ENCODE measurements at places on chromosomes 13 and 19.

DNA sequence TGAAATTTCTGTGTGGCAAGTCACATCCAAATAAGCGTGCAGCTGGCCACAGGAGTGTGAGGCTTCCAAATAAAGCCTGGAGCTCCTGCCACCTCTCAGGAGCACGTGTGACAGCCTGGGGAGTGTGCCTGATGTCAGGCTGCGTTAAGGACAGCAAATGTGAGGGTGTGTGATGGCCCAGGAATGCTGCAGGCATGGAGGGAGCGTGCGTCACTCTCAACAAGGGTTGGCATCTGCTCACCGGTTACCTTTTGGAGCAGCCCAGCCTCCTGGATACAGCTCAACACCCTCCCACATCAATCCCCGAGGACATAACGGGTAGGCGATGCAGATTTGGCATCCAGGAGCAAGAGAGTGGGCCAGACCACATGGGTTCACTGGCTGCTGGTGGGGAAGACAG is 19.0 kb downstream of the NUMBL start:
- no peak for DNase-seq

- no peak for DNase-seq
Observed at GRCh38 chr19:33569821-33570220, 48.2 kb upstream of the PEPD start.

DNA sequence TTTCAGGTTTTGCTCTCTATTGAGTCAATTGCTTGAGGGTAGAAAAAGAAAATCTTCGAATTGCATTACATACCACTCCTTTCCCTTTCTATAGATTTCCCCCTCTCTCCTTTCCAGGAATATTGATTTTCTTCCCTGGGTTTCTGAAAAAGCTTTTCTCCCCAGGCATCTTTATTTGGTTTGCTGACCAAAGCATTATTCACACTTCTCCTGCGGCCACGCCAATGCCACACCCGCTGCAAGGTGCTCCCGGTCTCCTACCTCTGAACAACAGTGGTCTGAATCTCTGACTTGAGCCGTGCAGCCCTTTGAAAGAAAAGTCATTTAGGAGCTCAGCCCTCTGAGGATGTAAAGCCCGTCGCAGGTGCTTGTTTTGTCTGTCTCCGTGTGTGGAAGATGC is 350.9 kb upstream of the TMTC4 start:
- no peak for DNase-seq

- no peak for DNase-seq
Observed at GRCh38 chr13:99155821-99156220, 44.8 kb upstream of the UBAC2 start.

- no peak for DNase-seq
Observed at GRCh38 chr19:11418549-11419506, at the start of gene RGL3. RGL3 (minus strand) TSS chr19:11419314; CDS start chr19:11419278, 36 bp downstream.

DNA sequence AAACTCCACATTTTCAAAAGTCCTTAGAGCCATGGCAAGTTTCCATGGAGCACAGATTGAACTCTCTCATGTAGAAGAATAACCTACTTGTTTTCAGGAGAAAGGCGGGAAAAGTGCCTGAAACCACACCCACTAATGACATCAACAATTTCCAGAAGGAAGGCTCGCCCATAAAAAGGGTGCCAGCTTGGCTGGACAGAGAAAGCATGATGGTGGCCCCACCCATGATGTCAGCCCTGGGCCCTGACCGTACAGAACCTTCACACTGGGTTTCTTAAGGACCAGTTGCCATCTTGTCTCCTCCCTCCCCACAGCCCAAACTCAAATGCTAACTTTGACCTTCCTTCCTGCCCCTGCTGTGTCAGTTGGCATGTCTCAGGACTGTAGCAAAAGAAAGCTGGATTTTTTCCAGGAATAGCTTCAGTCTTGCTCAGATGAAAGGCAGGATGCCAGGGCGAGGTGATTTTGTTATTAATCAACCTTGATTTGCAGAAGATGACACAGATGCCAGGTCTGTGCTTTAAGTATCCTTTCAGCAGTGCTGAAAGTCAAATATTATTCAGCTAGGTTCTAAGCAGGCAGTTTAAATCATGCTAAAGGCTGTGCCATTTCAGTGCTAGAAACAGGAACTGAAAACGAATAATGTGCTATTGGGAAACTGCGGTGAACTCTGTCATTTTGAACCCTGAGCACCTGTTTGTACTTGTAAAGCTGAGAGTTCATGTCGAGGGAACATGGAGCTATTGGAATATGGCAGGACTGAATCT is 89.5 kb upstream of the RFC3 start:
- DNase-seq, result no peak

DNA sequence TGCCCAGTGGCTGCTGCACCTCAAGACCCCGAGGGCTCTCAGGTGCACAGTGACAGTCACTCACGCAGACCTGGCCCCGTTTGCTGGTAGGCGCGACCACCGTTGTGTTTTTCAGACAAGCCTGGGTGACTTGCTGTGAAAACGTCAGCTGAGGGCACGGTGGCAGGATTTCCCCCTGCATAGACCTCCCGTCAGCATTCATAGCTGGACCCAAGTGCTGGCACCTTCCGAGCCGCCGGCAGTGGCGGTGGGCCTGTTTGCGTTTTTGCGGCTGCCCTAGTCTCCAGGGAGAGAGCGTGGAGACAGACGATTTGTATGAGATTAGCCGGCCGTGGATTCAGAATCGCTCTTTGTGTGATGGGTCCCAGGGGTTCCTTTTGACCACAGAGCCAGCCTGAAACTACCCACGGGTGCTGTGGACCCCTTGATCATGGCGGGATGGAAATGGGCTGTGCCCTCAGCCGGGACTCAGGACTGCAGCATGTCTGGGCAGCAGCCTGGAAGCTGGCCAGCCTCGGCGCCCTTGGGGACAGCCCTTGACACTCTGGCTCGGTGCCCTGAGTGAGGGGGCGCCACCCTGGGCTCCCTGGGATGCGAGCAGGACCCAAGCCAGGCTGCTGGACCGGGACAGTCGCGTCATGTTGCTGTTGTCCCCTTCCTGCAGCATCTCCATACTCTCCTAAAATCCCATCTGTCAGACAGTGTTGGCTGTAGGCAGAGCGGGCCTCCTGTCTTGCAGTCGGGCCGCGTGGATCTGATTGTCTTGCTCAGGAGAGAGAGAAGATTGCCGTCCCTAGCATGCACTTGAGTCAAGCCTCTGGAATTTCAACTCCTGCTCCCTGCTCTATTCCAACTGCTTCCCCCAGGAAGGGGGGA is 8.6 kb downstream of the KDM4B start:
- no peak for DNase-seq

DNA sequence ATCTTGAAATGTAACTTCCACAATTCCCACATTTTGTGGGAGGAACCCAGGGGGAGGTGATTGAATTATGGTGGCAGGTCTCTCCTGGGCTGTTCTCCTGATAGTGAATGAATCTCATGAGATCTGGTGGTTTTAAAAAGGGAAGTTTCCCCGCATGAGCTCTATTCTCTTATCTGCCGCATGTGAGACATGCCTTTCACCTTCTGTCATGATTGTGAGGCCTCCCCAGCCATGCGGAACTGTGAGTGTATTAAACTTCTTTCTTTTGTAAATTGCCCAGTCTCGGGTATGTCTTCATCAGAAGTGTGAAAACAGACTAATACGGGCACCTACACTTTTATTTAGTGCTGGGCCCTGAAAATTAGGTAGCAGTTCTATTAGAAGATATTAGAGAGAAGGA is 45.8 kb downstream of the TNFSF13B start:
- DNase-seq, result no peak

- no peak for DNase-seq
Observed at GRCh38 chr19:56983171-56983570, 136.6 kb upstream of the USP29 start.

- DNase-seq, result no peak
Observed at GRCh38 chr13:46178143-46178542, 3.8 kb downstream of the LCP1 start.

- no peak for DNase-seq
Observed at GRCh38 chr13:75687150-75687763, 51.1 kb downstream of the LMO7 start.

DNA sequence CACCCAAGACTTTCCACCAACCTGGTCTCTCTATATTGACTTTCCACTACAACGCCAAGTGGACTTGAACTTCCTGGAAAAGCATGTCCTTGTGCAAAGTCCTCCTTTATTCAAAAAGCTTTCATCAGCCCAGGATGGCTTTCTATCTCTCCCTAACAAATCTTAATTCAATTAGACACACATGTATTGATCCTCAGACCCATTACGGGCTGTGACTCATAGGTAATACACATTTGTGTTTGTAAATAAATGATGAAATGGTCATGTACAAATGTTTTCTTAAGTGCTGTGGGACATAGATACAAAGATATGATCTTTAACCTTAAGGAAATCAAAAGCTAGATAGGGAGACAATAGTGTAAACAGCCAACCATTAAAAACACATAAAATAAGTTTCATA is 1189.7 kb downstream of the EFNB2 start:
- no peak for DNase-seq

DNA sequence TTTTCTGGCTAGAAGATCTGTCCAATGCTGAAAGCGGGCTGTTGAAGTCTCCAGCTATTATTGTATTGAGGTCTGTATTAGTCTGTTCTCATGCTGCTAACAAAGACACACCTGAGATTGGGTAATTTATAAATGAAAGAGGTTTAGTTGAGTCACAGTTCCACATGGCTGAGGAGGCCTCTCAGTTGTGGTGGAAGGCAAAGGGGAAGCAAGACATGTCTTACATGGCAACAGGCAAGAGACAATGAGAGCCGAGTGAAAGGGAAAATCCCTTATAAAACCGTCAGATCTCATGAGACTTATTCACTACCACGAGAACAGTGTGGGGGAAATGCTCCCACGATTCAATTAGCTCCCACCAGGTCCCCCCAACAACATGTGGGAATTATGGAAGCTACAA is 980.4 kb downstream of the SLITRK5 start:
- DNase-seq, result no peak

DNA sequence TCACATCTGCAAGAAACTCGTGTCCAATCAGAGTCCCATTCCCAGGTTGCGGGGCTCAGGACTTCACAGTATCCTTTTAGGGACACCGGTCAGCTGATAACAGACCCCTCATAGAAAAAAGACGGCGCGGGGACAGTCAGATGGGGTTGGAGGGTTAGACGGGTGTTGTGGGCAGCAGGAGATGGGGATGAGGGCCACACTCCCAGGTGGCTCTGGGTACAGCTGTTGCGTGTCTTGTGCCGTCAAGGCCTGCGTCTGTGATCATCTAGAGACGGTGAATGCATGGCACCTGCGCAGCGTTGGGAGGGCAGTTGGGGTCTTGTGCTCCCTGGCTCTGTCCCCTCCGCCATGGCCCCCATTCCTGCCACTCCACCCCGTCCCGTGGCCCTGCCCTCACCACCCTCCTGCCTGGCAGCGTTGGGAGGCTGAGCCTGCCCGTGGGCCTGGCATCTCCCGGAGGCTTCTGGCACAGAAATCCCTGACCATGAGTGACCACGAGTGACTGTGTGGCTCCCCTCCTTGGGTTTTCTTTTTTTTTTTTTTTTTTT is 14.0 kb upstream of the TEKTIP1 start:
- DNase-seq, result no peak

- DNase-seq, result no peak
Observed at GRCh38 chr13:113158946-113159345, 498 bp downstream of the PROZ start.

DNA sequence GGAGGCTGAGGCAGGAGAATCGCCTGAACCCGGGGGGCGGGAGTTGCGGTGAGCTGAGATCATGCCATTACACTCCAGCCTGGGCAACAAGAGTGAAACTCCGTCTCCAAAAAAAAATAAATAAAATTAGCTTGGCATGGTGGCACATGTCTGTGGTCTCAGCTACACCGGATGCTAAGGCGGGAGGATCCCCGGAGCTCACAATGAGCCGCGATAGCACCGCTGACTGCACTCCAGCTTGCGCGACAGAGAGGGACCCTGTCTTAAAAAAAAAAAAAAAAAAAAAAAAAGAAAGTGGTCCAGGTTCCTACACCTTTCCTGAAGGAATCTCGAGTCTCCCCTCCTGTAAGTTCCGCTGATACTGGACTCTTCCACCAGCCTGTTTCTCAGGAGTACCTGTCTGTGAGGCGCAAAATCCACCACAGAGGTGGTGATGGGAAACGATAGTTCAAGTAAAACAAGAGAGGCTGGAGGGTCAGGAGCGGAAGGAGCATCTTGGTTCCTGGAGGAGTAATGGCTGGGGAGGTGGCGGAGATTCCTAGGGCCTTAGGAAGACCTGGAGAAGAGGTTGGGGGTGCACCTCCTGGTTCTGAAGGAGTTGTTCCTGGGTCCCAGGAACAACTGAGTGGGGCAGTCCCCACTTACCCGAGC is 471 bp downstream of the FUT1 start:
- no peak for DNase-seq

GRCh38 chr13:114049626-114050101 is 75.8 kb upstream of the C13orf46 start:
- DNase-seq, result no peak

DNA sequence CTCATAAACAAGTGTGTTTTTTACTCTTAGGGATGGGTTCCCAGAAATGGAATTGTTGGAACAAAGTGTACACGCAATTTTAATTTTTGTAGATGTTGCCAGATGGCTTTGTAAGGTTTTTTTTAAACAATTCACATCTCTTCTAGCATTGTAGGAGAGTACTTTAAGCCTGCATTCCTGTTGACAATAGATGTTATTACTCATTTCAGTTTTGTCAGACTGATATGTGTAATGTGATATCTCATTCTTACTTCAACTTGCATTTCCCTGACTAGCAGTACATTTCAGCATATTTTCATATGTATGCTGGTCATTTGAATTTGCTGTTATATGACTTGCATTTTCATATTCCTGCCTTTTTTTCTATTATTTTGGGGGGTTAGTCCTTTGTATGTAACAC is 186.6 kb upstream of the SLITRK6 start:
- DNase-seq, result no peak

- no peak for DNase-seq
Observed at GRCh38 chr19:48724796-48725753, 5.5 kb upstream of the MAMSTR start.

GRCh38 chr19:6230991-6231448 is 48.8 kb downstream of the MLLT1 start:
- DNase-seq, result no peak

- no peak for DNase-seq
Observed at GRCh38 chr19:43699506-43700394, 16.1 kb upstream of the IRGC start.

DNA sequence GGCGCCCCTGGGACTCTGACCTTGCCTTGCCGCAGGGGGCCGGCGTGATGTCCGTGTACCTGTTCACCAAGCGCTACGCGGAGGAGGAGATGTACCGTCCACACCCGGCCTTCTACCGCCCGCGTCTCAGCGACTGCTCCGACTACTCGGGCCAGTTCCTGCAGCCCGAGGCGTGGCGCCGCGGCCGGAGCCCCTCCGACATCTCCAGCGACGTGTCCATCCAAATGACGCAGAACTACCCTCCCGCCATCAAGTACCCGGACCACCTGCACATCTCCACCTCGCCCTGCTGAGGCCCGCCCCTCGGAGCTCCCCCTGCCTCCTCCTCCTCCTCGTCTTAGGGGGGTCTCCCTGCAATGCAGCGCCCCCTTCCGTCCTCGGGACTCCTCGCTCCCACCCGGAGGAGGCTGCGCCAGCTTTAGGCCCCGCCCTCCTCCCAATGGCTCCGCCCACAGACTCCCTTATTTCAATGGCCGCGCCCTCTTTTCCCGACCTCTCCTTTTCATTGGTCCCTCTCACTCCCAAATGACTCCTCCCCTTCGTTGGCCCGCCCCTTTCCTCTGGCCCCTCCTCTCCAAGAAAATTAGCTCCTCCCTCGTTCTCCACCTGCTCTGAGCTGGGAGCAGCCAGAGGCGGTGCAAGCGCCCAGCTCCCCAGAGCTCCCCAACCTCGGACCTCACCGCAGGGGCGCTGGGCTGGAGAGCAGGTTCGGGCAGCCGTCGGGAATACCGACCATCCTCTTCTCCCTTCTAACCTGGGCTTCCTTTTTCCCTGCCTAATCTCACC is 20.5 kb upstream of the CACNG8 start:
- DNase-seq, result no peak

Data from stimulated activated CD8-positive, alpha-beta memory T cell treated with anti-CD3 and anti-CD28 coated beads, Interleukin-7, amount 100 ng/mL, for 24 hours (primary cell).